Stimulated activated CD4-positive, alpha-beta T cell treated with anti-CD3 and anti-CD28 coated beads, Interleukin-1b, Interleukin-23, amount 100 ng/mL, for 1 hour (primary cell): ENCODE measurements at places on chromosomes 2 and 18.

DNA sequence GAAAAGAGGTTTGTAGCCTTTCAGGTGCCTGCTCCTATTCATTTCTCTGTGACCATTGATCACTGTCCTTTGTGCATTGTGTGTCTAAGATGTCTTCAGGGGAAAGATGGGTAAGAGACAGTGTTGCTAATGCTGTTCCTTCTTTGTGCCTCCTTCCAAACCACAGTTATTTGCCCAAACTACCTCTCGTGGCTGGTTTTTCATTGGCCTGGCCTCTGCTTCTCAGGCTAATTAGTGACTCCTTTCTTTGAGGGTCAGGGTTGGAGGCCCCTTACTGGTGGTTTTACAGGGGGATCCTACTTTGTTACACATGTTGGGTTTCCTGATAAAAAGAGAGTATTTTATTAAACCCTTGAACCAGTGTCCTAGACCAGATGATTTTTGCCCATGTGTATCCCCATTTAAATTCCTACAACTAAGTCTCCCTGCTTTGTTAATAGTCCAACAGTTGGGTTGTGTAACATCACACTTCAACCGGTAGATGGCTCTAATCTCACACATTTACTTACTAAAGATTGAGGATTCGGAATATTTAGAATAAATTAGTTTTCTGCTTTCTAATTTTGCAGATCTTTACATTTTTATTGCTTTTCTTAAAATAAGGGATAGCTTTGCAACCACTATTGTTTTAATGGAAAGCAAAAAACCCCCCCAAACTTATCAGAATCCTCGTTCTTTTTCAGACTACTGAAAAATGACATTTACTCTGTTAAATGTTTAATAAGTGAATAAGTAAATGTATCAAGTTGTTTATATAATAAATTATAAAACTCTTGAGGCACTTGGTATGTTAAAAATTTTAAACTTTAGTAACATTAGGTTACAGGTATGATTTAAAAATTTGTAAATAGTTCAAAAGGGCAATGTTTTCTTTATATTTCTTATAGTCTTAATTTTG, 2.4 kb downstream of the MARS2 start:
- no peak for DNase-seq

DNA sequence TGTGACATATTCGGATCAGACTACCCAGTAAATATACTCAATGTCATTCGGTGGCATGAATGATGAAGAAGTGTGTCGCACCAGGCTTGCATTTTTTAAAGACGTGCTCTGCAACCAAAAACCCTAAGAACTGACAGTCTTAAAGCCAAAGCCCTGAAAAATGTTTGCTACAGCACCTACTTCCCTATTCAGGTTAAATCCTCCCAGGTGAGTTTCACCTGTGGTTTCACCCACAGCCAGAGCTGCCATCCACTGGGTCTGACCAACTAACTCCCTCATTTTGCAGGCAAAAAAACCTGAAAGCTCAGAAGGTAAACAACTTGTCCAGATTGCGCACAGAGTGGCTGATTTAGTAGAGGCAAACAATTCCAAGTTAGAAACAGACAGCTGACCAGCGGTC, 222.3 kb upstream of the MGAT5 start:
- DNase-seq: no peak

GRCh38 chr2:7057865-7058400, 140.7 kb downstream of the RNF144A start:
- no peak for DNase-seq

- no peak for DNase-seq
Observed at GRCh38 chr2:64581777-64582539, 57.8 kb downstream of the AFTPH start.

GRCh38 chr2:240857039-240858008, 11.3 kb upstream of the AGXT start:
- no peak for DNase-seq

DNA sequence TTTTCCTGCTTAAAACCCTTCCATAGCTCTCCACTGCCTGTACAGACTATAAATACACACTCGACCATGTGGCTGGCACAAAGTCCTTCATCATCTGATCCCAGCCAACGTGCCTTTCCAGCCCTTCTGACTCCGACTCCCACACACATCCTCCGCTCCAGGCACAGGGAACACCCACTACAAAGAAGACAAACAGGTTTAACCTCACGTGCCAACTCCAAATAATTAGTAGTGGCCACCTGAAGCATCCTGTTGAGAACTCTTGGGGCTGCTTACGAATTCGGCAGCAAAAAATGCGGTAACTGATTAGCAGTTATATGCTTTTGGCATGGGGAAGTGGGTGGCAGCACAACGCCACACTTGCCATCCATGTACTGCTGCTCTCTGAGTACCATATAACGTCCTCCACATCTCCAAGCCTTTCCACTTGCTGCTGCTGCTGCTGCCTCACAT, 12.1 kb downstream of the SPIRE1 start:
- DNase-seq: no peak
